ENCODE measurements at places on chromosomes 5 and 9. TPM values are rescaled to one million over a fixed set of nuclear protein-coding genes. Genes with fewer than 3 reads are reported as not detected.

Gene GABRB2
- not detected for total RNA-seq

- DNase-seq, result no peak
Observed at GRCh38 chr9:133104718-133105460, 16.2 kb downstream of the RALGDS start.

GRCh38 chr5:131684051-131684450 is 49.0 kb upstream of the RAPGEF6 start:
- no peak for DNase-seq

DNA sequence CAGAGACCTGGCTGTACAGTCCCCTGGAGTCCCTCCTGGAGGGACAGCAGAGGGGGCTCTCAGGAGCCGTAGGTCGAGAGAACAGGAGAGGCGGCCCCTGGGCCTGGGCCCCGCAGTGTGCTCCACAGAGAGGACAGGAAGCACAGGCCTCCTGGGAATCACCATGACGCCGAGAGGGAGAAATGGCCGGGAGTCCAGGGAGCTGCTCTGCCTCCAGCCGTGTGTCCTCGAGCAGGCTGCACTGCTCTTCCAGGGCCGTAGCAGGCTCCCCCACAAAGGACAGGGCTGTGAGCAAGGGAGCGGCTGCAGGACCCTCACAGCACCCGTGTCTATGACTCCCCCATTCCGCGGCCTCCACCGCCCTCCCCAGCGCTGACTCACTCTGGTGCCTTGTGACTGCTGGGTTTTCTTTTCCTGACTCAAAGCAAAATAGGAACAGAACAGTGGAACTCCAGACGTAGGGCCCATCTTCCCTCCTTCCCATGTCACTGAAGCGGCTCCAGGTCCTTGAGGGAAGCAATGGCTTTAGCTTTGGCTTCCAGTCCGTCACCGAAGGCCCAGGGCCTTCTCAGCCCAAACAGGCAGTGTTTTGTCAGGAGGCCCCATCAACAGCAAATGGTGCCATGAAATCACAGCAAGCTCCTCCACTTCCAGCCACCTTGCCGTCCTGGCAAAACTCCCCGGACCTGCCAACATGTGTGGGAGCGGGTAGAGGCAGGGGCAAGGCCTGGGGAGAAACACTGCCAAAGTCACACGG is 114.2 kb downstream of the LHFPL2 start:
- no peak for DNase-seq

All from activated CD4-positive, alpha-beta T cell treated with anti-CD3 and anti-CD28 coated beads, Interleukin-2, amount 10 ng/mL, durations not matched to agents 7 days and 5 days (primary cell).